ENCODE measurements at places on chromosomes 6 and 20.

GRCh38 chr20:20027284-20027683 lies 10.1 kb downstream of the NAA20 start:
- no peak for DNase-seq

DNA sequence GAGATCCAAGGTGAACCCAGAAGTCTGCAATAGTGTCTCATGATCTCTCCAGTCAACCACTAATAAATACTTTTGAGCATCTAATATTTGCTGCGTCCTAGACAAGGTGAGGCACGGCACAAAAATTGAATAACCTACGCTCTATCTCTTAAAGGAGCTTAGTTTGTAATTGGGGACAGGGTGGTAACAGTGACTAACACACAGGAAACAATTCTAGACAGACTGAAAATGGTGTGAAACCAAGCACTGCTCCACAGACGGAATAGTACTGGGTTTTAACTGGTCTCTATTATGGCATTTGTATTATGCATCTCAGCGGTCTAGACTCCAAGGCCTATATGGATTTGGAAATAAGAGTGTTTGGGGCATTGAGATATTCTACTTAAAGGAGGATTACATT lies 120.1 kb downstream of the CLIC5 start:
- no peak for DNase-seq

- DNase-seq = no peak
Measured at GRCh38 chr6:53862662-53863462, 68.1 kb downstream of the LRRC1 start.

DNA sequence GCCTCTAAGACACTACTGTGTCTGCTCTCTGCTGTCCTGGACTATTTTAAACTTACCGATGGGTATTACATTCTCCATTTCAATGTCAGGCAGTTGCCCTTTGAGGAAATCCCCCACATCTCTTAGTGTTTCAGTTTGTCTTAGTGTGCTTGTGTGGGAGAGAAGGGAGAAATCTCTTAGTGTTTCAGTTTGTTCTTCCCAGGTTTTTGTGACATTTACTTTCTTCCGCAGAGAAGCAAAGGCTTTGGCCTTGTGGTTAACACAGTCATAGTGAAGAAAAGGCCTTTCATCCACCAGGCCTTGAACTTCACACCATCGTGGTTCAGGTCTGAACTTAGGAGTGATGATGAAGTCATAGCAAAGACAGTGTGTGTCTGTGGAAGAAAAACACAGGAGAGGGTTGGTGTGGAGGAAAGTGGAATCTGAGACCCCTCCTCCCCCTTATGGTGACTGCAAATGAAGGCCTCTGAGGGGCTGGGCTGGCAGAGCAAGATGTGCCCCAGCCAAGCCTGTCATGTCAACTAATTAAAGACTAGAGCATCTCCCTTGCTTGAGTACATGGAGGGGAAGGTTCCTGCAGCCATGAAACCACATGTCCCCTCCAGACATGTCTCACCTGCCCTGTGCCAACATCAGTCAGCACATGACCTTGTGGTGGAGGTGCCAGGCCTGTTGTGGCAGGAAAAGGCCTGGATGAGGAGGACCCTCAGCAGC lies 23.9 kb downstream of the RAET1L start:
- DNase-seq = no peak

- DNase-seq = no peak
Measured at GRCh38 chr6:111198841-111199240, 111.5 kb downstream of the SLC16A10 start.
